ENCODE measurements at places on chromosomes 7 and 10.
A peak's percentile ranks its signal among the peaks of the same experiment; 100 is the strongest.

GRCh38 chr10:55397777-55398496 is 596.9 kb upstream of the PCDH15 start:
- DNase-seq, result no peak

DNA sequence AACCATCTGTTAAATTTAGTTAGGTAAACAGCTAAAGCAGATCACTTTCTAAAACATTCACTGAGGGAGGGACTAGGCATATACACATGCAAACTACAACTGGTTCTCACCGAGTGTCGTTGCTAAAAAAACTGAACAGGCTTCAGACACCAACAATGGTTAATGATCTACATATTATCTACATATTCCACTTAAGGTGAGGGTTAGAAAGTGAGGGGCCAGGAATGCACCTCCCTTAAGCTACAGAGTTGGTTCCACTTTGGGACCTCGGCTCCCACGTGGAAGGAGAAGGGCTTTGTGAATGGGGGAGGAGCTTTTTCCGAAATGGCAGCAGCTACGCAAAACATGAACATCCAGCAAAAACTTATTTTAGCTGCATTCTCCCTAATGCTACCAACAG is 5.8 kb downstream of the CTBP2 start:
- DNase-seq, result no peak

- DNase-seq, result no peak
Measured at GRCh38 chr7:43701929-43702328, 27.4 kb downstream of the COA1 start.

DNA sequence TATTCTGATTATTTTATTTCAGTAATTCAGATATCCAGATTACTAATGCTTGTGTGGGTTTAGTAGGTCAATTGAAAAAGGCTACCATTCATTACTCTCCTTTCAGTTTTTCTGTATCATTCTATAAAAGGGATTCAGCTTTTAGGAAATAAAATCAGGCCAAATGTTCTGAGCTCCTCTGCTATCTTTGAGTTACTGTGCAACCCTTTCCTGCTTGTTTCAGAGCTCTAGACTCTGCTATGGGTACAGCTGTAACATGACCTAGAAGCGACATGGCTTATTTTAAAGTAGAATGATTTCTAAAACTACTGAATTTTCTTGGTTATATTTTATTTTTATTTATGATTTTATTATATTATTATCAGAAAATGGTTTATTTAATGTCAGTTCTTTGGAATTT is 142.8 kb downstream of the LYZL1 start:
- DNase-seq, result no peak

GRCh38 chr10:113708640-113709039 is 28.9 kb downstream of the CASP7 start:
- DNase-seq, result no peak

DNA sequence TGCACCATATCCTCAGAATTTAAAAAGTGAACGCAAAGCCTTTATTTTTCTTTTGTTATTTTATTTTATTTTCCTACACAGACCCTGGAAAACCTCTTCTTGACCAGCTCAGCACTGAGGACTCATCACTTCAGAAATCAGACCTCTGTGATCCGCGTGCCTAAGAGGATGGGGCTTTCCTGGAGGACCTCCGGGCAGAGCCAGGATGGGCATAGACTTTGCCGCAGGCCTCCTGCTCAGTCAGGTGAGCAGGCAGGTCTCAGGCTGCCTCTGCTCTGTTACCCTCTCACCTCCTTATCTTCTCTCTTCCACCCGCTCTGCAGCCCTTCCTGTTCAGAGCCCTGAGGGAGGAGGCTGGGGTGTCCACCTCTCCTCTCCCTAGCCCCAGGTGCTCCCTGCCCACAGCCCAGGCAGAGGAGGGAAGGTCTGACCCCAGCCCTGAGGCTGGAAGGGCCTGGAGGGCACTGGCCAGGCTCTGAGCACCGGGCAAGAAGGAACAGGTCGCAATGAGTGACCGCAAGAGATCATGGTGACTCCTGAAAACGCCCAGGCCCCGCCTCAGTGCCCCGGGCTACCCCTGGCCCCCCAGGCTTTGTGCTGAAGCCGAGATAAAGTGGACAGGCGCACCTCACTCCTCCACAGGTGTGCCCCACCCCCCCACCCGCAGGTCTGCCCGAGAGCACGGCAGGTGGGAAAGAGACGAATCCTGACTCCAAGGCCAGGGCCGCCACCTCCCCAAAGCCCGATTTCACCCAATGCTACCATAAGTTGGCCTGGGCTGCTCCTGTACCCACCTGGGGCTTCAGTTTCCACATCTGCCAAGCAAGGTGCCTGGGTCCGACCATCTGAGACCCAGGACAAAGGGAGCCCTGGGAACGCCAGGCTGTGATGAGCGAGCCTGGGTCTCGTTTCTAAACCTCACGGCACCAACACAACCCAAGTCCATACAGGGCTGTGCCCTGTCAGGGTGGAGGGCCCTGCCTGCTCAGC is 2.8 kb downstream of the CALML5 start:
- DNase-seq, result no peak

DNA sequence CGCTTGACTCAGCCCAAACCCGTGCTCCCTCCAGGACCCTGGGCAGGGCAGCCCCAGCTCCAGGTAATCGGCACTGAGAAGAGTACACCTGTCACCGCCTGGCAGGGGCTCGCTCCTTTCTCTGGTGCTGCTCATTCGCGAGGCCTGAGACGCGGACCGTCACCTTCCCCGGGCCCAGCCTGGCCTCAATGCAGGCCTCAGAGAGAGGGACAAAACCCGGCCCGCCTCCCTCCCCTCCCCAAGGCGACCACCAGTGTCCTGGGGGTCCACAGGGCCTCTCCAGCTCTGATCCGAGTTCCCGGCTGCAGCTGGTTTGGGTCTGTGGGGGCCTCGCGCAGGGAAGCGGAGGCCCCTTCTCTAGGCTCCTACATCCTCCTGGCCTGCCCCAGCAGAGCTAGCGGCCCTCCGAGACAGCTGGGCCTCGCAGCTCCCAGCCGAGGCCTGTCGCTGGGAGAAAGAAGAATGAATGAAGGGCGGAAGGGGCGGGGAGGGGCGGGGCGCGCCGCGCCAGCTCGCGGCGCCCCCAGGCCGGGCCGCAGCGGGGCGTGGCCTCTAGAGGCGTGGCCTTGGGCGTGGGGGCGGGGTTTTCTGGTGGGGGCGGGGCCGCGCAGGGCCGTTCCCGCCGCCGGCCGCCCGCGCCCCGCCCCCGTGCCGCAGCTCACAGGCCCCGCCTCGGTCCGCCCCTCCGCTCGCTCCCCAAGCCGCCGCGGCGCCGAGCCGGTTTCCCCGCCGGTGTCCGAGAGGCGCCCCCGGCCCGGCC is at the start of gene LIMK1:
Gene LIMK1 (plus strand): TSS at position 688 of the 760 bp plus-strand sequence. CDS start 187 bp downstream, outside the sequence.
- peak; percentile 92 for DNase-seq

GRCh38 chr7:2040893-2041270 is 191.9 kb downstream of the MAD1L1 start:
- no peak for DNase-seq

DNA sequence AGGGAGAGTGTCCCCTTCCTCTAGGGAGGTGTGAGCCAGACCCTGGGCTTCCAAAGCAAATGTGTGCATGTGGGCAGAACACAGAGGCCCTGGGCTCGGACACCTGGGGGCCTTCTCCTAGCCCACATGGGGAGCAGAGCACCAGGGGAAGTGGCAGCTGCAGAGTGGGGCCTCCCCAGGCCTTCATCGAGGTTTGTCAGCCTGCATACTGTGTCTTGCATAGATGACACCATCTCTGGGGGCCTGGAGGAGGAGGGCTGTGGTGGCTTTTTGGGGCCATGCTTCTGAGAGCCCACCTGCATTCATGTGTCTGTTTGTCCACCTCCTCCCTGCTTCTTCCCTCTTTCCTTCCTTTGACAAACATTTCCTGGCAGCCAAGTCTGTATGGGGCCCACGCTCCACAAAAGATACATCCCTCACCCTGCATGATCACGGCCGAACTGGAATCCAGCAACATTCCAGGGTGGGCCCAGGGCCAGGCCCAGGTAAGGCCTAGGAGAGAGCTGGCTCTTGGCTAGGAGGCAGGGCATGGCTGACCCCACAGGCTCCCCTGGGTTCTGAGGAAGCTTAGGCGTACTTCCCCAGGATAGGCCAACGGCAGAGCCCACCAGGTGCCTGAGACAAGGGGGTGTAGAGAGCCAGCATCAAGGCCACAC is 79.2 kb downstream of the ZMIZ1 start:
- no peak for DNase-seq

DNA sequence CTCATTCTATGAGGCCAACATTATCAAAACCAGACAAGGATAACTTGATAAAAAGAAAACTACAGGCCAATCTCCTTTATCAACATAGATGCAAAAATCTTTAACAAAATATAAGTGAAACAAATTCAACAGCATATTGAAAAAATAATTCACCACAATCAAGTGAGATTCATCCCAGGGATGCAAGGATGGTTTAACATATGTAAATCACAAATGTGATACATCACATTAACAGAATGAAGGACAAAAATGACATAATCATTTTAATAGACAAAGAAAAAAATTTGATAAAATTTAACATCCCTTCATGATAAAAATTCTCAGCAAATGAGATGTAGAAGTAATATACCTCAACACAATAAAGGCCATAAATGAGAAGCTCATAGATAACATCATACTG is 53.8 kb downstream of the TCAF1 start:
- no peak for DNase-seq

- DNase-seq, result peak; percentile 44
Measured at GRCh38 chr7:30301751-30302150, 17.4 kb downstream of the ZNRF2 start.

DNA sequence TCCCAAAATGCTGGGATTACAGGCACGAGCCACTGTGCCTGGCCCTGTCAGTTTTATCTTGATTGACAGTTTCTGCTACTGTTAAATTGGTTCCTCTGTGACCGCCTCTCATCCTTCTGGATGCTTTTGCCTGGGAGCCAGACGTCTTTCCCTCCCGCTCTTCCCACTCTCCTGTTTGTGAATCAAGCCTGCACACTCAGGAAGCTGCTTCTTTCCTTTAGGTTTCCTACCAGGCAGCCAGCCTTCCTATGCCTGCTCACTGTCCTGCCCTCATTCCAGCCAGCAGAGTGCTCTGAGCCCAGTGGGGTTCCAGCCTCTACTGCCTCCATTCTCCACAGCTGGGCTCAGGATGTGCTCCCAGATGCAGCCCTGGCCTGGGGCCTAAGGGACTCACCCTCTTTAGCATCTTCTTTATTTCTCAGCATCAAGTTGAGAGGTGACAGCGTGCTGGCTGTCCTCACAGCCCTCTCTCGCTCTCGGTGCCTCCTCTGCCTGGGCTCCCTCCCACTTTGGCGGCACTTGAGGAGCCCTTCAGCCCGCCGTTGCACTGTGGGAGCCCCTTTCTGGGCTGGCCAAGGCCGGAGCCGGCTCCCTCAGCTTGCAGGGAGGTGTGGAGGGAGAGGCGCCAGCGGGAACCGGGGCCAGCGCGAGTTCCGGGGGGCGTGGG is 5.1 kb downstream of the SH2D4B start:
- no peak for DNase-seq

GRCh38 chr7:67661-68395 is 124.5 kb upstream of the FAM20C start:
- DNase-seq, result no peak

DNA sequence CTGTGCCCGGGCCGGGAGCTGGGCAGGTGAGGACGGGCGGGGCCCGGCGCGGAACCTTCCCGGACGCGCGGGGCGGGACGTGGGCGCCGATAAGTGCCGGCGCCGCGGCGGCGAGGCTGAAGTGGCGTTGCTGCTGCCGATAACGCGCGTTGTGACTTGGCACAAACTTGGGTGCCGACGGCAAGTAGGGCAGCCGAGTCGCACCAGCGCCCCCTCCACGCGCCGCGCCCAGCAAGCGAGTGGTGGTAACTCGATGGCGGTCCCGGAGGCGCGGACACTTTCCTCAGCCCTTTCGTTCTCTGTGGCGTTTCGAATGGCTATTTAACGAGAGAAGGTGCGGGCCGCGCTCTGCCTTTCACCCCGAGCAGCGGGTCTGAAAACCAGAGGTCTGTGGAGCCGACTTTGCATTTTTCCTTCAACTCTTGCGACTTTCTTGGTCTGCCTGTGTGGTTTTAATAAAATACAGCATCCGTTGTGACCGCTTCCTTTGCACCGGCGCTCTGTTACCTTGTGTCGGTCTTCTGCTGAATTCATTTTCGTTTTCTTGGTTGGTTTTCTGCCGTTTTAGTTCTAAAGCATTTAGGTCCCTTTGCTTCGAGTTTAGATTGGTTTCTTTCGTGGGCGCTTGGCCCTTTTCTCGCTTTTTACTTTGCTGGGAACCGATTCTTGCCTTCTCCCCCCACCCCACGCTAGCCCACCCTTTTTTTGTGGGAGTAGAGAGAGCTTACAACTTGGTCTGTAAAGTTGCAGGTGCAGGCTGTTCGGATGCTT is 701 bp downstream of the STK17A start:
- DNase-seq, result peak; percentile 79

DNA sequence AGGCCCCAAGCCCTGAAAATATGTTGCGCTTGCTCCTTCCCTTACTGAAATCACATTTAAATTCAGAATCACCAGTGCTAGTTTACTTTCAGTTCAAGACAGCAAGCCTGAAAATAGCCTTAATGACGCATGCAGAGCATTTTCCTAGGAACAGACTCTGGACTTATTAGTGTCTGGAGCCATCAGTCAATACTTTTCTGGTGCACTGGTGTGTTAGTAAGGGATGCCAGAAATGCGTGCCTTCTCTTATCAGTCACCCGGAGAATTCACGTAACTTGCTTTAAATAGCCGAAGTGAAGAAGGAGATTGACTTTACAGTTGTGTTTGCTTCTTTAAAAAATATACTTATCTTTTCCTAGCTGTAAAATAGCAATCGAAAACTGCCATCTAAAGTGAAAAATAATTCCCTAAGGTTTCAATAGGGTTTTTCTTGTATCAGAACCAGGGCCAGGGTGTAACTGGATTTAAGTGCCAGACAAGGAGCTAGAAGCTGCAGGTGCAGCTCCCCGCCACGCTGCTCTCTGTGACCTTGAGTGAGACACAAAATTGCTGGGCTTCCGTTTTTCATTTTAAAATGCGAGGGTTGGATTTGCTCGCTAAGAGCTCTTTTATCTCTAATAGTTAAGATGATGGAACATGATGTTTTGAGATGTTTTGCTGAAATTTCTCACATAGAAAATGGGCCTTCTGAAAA is 177.8 kb downstream of the NSUN6 start:
- no peak for DNase-seq

GRCh38 chr10:111148025-111148424 is 71.2 kb downstream of the ADRA2A start:
- no peak for DNase-seq

DNA sequence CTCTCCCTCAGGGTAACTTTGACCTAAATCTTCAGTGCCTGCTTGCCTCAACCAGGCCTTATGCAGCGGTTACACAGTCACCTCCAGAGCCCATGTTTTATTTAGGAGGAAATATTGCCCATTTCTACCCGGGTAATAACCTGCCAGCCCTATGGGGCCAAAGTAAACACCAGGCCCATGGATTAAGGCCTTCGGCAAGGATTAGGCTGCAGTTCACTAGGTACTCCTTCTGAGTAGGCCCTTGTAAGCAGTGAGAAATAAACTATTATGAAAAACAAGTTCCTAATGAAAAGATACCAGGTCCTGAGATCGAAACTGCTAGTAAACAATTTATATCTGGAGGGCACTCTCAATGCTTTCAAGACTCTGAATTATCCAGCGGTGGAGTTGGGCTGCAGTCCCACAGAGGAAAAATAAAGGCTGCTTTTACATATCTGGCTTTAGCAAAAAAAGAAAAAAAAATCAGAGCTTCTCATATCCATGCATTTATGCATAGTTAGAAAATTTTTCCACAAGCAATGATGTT is 3.7 kb upstream of the HOXA10 start:
- DNase-seq, result no peak

- no peak for DNase-seq
Measured at GRCh38 chr7:99794585-99795502, 10.9 kb upstream of the CYP3A4 start.

Measured in tongue (tissue), 3 donors.